Stimulated activated CD8-positive, alpha-beta memory T cell treated with anti-CD3 and anti-CD28 coated beads, Interleukin-15, amount 100 ng/mL, for 4 hours (primary cell): ENCODE measurements at places on chromosomes 7 and 10.

- DNase-seq, result no peak
Observed at GRCh38 chr7:158113321-158114025, 474.1 kb downstream of the PTPRN2 start.

- no peak for DNase-seq
Observed at GRCh38 chr7:155576900-155577508, 30.6 kb upstream of the CNPY1 start.

DNA sequence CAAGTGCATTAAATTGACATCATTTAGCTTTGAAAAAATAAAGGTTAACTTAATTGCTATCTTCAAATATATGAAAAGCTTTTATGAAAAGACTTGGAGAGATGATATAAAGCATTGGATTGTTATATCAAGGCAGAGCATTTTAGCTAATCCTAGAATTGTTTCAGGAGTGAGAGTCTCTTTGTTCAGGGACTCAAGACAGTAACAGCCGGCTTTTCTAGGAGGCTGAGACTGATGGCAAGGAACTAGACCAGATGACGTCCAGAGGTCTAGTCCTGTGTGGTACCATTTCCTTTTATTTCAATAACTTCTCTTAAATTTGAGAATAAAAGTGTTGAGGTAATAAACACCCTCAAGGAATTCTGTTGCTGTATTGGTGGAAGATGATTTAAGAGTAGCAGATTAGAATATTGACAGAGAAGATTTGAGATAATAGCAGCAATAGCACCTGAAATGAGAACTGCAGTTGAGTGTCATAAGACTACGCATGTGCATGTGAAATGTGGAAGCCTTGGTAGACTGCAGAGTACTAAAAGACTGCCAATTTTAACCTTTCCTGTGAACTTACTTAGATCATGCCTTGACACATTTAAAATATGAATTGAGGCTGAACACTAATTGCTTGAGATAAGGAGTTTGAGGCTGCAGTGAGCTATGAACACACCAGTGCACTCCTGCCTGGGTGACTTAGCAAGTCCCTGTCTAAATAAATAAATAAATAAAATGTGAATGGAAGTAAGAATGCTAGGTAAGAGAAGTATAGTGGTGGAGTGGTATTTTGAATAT lies 79.6 kb downstream of the ZNRF2 start:
- no peak for DNase-seq

GRCh38 chr10:63718006-63718405 lies 196.8 kb downstream of the REEP3 start:
- DNase-seq, result no peak

DNA sequence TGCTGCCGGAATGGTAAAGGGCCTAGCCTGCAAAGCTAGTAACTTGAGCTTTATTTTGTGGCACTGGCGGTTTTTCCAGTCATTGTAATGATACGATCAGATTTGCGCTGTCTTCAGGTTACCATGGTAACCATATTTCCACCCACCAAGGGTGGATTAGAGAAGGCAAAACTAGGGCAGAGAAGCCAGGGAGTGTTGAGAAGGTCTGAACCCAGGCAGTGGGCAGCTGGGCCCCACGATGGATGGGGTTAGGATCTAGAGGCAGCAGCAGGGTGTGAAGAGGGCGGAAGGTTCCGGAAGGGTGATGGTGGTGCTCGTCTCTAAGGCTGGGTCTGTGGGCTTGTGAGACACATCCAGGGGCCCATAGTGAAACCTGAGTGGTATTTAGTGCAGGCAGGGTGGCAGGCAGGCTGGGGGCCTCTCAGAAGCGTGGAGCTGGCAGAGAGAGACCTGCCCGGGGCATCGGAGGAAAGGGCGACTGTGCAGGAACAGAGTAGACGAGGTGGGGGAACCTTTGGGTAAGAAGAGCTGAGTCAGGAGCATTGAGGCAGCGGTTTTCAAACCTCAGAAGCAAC lies 87.9 kb upstream of the GTF2I start:
- DNase-seq, result no peak

- DNase-seq, result no peak
Observed at GRCh38 chr7:2688409-2689342, 674 bp downstream of the AMZ1 start.

DNA sequence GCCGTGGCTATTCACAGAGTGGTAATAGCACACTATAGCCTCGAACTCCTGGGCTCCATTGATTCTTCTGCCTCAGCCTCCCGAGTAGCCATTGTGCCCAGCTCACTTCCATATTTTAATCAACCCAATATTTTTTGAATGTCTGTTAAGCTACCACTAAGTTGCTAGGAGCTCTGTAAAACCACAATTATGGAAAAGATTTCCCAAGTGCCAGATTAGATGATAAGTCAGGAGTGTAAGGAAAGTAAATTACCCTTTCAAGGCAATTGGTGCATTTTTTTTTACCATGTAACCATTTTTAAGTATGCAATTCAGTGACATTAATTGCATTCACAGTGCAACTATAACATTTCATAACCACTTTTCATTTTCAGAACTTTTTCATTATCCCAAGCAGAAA lies 87.5 kb upstream of the GATAD1 start:
- DNase-seq, result no peak
